Suprapubic skin (tissue), 4 donors: ENCODE measurements at places on chromosomes 4 and X.

- DNase-seq, result no peak
Measured at GRCh38 chrX:63747331-63747730, 37.7 kb downstream of the ARHGEF9 start.

- DNase-seq, result no peak
Measured at GRCh38 chr4:75306506-75306905, 207.7 kb downstream of the RCHY1 start.

GRCh38 chr4:142282870-142283431 lies 563.1 kb downstream of the INPP4B start:
- DNase-seq, result no peak

GRCh38 chrX:32293962-32294700 lies 917.2 kb downstream of the DMD start:
- DNase-seq, result no peak

- no peak for DNase-seq
Measured at GRCh38 chrX:66547847-66548369, 91.0 kb downstream of the EDA2R start.

DNA sequence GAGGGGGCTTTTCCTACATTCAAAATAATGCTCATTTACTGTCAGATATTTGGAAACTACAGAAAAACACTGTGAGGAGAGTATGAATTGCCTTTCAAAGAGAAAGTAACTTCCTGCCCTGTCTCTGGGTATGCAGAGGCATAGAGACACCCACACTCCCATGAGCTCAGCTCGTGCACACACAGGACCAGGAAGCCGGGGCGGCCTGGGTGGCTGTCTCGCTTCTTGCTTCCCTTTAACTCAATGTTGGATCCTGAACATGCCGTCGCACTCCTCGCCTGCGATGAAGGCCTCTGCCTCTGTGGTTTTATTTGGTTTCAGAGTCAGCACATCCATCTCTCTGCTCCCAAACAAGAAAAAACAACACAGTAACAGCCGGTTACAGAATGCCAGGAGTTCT lies 40.1 kb upstream of the GPR78 start:
- no peak for DNase-seq

DNA sequence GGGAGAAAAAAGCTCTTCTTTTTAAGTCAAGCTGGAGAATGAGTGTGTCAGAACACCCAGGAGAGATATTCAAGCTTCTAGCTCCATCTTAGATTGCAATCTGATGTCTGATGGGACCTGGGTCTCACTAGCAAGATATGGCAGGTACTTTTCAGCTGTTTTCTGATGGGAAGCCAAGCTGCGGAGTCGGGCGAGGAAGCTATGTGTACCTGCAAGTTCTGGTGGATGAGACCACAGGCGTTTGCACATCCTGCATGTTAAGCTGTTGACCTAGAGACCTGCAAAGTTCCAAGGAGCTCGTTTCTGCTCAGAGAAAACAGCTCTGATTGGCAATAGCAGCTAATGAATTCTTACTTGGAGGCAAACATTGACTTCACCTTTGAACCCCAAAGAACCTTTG lies 167.3 kb upstream of the GATB start:
- DNase-seq, result no peak

DNA sequence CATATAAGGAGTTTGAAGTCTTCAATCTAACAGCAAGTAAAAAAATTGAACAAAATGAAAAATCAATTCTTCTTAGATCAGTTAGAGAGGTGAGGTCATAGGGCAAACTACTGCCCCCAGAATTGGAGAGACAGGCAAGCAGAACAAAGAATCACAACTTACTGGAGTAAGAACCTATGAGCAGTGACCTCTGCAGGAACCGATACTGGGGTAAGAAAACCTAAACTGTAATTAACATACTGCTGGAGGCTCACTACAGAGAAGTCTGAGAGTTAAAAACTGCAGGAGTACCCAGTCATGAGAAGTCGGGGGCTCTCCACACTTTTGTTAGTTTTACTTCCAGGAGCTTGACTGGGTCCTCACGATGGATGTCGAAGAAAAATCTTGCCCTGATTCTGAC lies 16.0 kb downstream of the CLDN22 start:
- DNase-seq, result no peak

DNA sequence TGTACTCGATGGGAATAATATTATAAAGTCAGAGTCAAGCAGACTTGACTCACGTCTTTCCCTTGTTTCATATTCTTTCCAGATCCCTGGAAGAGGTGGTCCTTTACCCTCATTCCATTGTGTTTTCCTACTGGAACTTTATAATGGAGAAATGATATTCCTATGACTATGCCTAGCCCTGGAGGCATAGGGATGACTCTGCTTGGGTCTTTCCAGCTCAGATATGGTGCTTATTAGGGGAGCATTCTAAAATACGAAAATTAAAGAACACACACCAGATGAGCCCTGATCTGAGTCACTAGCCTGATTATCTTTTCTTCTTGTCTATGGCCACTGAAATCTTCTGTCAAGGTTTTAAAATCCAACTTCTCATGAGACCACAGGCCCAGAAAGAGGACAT lies 231.4 kb downstream of the ANKRD50 start:
- DNase-seq, result no peak

GRCh38 chr4:21815651-21816377 lies 132.8 kb downstream of the KCNIP4 start:
- DNase-seq, result no peak

GRCh38 chrX:101079736-101080270 lies 1.1 kb downstream of the TMEM35A start:
- DNase-seq, result no peak

DNA sequence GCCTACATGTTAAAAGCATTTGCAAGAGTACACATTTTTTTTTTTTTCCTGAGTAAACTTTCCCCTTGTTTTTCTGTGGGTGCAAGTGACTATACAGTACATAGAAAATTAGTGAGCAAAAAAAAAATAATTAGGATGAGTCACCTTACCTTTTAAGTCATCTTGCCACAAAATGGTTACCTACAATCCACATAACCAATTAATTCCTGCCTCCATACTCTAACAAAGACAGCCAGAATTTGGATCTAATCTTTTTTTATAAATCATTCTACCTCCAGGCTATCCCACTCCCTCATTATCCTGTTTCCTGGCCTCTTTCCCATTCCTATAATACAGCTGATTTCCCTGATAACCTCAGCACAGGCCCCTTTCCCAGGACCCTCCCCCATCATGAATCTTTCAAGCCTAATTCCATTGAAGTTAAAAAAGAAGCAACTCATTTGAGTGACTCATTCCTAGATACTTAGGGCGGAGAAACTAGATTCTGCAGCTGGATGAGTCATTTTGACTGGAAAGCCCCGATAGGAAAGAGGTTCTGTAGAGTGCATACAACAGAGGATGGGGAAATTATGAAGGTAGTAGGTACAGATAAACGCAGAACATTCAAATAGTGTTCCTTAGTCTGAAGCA lies 128.2 kb downstream of the C4orf51 start:
- DNase-seq, result no peak

DNA sequence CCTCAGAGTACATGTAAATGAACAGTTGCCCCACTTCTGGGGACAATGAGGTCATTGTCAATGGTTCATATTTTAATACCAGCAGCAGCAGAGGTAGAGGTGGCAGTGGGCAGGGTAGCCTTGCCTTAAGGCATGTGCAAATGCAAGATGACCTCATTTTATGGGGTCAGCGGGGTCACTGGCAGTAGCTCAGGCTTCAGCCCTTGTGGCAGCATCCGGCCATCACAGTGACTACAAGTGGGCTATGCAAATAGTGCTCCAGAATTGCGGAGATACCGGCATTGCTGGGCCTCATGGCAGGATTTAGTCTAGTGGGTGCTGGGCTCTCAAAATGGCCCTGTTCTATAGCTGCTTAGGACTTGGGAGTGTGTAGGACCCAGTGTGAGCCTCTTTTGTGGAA lies 144.7 kb downstream of the FAM47A start:
- no peak for DNase-seq

GRCh38 chrX:123994730-123995129 lies 33.2 kb downstream of the STAG2 start:
- DNase-seq, result no peak

GRCh38 chrX:4435905-4436304 lies 722.5 kb upstream of the PRKX start:
- DNase-seq, result no peak

GRCh38 chr4:54228546-54228945 lies 547 bp upstream of the PDGFRA start:
- no peak for DNase-seq

DNA sequence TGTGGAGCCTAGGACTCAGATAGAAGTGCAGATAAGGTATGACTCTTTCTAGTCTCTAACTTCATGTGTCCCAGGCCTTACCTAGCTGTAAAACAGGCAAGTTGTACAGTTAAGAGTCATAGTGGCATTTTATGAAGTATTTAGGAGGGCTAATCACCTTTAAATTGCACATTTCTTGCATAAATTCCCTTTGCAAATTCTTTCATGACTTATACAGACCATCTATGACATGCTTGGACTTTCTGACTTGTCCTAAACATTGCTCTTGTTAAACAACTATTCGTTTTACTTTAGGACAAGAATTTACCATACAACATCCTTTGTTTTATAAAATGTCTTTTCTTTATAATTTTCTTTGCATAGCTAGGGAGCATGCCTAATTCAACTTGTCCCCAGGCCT lies 7.8 kb upstream of the RRAGB start:
- DNase-seq, result no peak

DNA sequence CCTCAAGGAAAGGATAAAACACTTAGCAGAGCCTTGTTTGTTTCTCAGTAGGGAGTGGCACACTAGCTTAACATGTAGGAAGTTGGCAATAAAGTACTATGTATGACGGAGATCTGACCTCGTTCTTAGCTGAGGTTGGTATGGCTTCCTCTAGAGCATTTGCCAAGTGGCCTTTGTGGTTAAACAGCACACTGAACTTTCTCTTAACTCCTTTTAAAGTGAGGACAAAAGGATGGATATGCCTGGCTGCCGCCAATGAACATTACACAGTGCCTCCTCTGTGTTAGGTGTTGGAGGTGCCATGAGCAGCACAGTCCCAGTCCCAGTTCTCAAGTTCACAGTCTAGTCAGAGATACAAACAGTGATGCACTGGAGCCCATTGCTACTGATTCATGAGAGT lies 54.4 kb downstream of the VGLL1 start:
- no peak for DNase-seq

DNA sequence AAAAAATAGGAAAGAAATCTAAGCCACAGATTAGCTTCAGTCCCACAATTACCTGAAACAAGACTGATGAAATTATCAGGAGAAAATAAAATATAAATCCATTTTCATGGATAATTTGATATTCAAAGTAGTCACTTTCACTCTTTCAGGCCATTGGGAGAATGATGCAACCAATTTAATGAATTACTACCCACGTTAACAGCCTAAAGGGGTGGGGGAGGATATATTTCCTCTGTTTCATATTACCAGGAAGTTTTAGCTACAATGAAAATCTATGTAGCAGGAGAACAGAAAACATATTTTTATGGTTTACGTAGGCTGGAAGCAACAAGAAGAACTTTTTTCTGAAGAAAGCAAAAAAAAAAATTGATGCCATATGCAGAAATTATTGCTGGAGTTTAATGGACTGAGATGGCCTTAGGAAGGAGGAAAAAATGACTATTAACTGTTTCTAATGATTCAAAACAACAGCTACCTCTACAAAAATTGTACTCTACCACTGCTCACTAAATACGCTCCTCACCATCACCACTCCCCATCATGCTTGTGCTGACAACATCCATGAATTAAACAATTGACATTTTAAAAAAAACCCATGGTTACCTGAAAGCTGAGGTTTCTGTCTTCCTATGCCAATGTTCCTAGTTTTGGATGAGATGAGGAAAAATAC lies 100.9 kb downstream of the CXXC4 start:
- no peak for DNase-seq

DNA sequence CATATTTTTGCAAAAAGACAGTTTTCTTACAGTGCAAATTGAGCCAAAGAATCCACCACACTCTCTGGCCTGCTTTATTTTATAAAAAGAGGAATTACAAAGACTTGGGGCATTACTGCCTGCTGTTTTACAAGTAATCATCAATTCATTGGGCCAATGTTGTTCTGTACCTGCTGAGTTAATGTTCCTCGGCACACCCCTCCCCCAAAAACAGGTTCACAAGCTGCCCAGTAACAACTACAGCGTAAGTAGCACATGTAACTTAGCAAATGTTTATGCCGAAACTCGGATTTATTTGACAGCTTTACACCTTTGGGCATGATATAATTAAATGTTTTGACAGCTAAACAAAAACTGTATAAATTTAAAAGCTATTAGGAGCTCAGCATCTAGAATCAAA lies 214.6 kb upstream of the MAB21L2 start:
- DNase-seq, result no peak

DNA sequence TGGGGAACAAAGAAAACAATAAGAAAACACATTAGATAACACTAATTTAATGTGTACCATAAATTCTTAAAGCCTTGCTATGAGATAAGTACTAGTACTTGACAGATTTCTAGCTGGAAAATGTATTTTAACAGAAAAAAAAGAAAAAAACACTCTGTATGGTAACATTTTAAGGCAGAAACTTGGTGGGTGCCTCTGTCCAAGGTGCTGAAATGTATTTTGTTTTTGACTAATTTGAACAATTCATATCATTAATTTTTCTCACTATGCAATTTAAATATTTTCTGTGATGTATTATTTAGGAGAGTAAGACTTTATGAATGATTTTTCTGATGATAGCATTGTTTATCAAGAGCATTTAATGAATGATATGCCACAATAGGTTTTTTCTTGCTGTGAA lies 107.5 kb downstream of the GABRG1 start:
- no peak for DNase-seq

- DNase-seq, result no peak
Measured at GRCh38 chr4:77194366-77194765, 37.4 kb downstream of the CCNG2 start.

DNA sequence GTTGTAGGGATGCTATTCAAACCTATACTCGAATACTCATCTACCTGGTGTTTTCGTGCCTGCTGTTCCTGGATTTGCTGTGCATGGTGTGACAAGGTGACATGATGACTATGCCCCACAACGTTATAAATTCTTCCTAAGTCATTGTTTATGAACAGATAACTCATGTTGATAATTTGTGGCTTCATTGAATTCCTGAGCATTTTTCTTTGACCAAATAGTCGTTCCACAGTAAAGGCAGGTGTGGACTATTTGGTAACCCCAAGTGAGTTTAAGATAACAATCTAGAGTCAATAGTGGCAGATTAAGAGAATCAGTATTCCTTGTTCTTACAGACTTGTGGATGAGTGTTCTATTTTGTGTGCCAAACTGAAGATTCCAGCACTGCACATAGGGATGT lies 59.9 kb downstream of the SNX25 start:
- DNase-seq, result no peak

GRCh38 chr4:154714339-154715040 lies 29.3 kb upstream of the LRAT start:
- DNase-seq, result no peak

GRCh38 chrX:1138476-1139184 lies 73.8 kb downstream of the CRLF2 start:
- peak; percentile 15 for DNase-seq

GRCh38 chrX:49995107-49995731 lies 72.8 kb downstream of the CLCN5 start:
- DNase-seq, result no peak
